ENCODE measurements at places on chromosomes 4 and X.

DNA sequence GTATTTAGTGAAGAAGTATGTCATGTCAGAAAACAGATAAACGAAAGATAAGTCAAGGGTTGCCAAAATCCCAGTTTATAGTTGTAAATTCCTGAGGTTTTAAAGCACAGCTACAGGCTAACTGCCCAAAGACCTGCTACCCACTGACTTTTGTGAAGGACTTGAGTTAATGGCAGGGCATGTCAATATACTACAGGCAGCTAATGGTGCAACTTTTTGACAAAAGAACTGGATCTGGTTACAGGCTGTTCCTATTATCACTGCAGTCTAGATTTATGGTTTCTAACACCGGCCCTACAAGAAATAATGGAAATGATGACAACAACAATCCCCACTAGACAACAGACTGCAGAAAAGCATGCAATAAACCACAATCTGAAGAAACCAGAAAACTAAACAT, 6.4 kb downstream of the SCML2 start:
- DNase-seq, result no peak

- DNase-seq, result no peak
Observed at GRCh38 chr4:27714073-27714472, 853.4 kb downstream of the STIM2 start.

DNA sequence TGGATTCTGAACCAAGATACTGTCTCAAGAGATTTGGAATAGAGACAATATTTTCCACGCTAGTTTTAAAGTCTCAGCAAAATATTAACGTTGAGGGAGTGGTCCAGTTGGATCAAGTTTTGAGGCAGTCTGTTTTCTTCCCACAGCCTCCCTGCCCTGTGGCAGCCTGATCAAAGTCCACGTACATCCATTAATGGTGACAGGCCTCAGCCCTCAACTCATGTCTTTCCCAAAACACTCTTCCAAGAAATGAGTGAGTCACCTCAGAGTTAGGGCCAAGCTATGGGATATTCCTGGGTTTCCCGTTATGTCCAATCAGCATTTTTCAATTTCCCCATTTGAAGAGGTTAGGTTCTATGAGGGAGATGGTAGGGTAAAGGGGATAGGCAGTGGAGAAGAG, 28.5 kb downstream of the EGFL6 start:
- no peak for DNase-seq

GRCh38 chr4:120816296-120816965, 106.1 kb downstream of the PRDM5 start:
- no peak for DNase-seq

DNA sequence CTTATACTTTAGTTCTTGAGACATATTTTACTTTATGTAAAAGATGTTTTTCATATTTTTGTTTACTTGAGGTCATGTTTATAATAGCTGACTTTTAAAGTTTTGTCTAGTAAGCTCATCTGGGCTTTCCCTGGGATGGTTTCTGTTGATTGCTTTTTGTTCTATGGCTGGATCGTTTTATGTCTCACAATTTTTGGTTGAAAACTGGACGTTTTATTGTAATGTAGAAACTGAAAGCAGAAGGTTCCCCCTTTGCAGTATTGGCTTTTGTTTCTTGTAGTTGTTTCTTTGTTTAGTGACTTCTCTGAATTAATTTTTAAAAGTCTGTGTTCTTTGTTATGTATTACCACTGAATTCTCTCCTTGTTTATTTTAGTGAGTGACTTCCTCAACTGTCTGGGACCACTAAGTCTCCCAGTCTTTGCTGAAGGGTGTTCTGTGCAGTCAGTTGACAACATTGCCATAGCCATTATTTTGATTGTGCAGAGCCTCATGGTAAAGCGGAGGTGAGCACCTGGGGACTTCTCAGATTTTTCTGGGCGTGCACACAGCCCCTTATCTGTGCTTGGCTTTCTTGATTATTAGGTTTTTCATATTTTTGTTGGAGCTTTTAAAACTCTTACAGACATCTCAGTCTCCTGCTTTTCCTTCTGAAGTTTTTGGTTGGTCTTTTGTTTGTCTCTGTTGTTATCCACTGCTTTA, 31.0 kb downstream of the KDM6A start:
- DNase-seq, result no peak

DNA sequence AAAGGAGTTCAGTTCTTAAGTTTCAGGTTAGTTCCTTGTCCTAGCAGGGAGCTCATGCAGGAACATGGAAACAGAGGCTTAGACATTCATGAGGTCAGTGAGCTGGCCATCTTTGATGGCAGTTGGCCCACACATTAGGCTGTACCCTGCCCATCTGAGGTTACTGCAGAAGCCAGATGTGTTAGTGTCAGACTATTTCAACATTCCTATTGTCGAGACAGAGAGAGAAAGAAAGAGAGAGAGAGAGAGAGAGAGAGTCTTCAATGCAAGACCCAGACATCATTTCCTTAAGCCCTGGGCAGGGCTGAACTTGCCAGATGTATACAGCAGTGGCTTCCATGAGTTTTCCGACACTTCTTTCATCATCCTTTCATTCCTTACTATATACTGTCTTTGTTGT, 91.3 kb downstream of the PPP1R2C start:
- DNase-seq, result no peak

DNA sequence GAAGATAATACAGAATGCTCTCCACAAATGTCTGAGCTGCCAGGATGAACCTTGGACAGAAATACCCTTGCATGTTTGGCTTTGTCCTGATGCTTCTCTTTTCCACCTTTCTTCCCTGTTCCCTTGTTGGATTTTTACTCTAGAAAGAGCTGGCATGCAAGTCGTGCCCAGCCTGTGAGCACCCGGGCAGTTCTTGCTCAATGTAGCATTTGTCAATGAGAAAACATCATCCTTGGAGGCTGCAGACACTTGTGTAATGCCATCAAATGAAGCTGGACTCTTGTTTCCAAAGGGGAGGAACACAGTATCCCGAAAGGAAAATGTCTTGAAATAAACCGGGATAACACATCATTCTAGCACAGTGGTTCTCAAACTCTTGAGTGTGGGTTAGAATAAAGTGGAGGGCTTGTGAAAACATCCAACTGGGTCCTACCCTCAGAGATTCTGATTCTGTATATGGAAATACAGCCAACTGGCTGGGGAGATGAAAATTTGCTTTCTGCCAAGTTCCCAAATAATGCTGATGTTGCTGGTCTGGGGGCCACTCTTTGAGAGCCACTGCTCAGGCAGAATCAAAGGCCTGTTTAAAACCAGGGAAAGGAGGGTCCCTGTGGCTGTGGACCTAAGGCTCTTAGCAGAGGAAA, 237.2 kb downstream of the SPATA18 start:
- no peak for DNase-seq

DNA sequence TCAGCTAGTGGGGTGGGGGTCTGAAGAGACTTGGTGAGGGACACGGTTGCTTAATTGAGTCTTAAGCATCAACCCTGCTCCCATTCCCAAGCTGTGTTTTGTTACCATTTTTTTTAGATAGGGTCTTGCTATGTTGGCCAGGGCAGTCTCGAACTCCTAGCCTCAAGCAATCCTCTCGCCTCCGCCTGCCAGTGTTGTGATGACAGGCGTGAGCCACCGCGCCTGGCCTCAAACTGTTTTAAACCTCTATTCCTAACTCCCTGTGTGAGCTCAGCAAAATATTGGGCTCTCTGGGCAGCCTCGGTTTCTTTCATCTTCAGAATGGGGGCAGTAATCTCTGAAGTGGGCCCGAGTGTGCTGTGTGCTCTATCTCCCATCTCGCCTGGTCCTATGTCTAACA, 26.3 kb upstream of the BCORL1 start:
- DNase-seq, result no peak

GRCh38 chr4:179867300-179867878, 2375.8 kb upstream of the TENM3 start:
- peak; percentile 95 for DNase-seq

GRCh38 chr4:24683116-24683515, 98.8 kb upstream of the DHX15 start:
- no peak for DNase-seq

- no peak for DNase-seq
Observed at GRCh38 chr4:14653338-14653737, 348.9 kb upstream of the CPEB2 start.

All from endodermal cell (in vitro differentiated cells).